ENCODE measurements at places on chromosomes 1 and 21.

GRCh38 chr1:229762891-229763290 is 136.8 kb downstream of the URB2 start:
- DNase-seq, result no peak

GRCh38 chr21:46598581-46599572 is 6.0 kb downstream of the S100B start:
- no peak for DNase-seq

GRCh38 chr1:16721871-16722641 is 18.3 kb upstream of the RNU1-4 start:
- no peak for DNase-seq

DNA sequence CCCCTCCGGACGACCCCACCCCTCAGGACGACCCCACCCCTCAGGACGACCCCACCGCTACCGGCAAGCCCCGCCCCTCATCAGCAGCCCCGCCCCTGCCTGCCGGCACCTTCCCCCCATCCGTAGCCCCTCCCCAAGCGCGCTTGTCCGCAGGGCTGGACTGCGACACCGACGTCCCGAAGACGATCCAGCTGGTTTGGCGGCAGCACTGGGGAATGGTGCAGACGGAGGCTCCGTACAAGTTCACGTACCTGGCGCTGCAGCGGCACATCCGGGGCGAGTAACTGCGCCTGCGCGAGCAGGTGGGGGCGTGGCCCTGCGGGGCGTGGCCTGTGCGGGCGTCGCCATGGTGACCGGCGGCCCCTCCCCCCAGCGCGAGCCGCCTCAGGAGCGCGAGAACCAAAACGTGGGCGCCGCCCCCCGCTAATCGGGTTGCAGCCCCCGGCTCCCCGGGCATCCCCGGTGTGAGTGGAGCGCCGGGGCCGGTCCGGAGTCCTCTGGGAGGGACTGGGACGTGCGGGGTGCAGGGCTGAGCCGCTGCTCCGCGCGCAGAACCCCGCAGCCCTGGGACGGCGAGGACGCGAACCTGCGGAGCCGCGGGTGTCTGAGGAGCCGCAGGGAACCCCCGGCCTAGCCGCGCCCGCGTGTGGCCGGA is 4.9 kb downstream of the RNF223 start:
- DNase-seq, result peak; percentile 79

GRCh38 chr1:153561466-153561985 is 4.1 kb downstream of the S100A2 start:
- DNase-seq, result no peak

DNA sequence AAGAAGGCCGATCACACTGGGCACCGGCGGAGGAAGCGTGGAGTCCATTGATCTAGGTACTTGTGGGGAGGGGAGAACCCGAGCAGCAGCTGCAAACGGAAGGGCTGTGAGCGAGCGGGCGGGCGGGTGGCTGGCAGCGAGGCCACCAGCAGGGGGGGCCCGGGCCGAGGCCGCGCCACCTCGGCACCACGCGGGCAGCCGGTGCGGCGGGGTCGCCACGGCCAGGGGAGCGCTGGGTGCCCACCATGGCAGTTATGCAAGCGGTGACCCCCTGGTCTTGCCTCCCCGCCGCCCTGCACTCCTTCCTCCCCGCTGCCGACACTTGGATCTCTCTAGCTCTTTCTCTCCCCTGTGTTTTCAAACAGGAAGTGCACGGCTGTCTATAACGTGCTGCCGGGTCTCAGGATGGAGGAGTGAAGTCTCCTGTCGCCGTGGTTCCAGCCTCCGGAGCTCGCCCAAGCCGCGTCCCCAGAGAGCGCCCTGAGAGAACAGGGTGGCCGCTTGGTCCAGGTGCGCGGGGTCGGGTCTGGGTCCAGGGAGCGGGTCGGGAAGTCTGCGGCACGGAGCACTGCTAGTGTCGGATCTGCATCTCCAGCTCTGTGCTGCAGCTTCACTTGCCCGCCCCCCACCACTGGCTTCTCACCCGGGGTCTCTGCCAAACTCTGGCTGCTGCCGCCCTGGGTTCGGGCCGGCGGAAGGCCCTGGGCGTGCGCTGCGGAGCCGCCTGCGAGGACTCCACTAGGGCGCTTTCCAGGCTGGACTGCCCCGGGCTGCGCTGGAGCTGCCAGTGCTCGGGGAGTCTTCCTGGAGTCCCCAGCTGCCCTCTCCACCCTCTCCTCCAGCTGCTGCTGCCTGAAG is 22.7 kb downstream of the LRRC8D start:
- peak; percentile 74 for DNase-seq

- DNase-seq, result no peak
Measured at GRCh38 chr1:163082971-163083370, 13.8 kb downstream of the RGS4 start.

GRCh38 chr1:19179597-19180264 is 30.3 kb downstream of the UBR4 start:
- DNase-seq, result no peak

DNA sequence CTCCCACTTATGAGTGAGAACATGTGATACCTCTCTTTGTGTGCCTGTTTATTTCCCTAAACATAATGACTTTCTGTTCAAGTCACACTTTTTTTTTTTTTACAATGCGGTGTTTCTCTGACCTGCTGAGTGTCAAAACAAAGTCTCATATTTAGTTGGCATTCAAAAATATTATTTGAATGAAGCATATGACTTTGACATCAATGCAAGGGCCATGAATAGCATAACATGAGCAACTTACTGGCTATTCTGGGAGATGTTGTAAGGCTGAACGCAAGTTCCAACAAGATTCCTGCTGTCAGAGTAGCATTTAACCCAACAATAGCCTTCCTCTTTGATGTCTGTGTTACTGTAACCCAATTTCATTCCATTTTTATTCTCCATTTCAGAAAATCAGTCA is 2.0 kb upstream of the KRTAP19-1 start:
- DNase-seq, result no peak

GRCh38 chr1:228006034-228006785 is 588 bp upstream of the WNT3A start:
- DNase-seq, result no peak

GRCh38 chr1:18262726-18263125 is 155.1 kb downstream of the IGSF21 start:
- DNase-seq, result no peak

- DNase-seq, result no peak
Measured at GRCh38 chr1:217388522-217389065, 242.3 kb downstream of the GPATCH2 start.

Data from DMS79 treated with DMSO at 0.1 percent for 48 hours (cell line).